ENCODE measurements at places on chromosomes 2 and 18.

- DNase-seq = no peak
These were observed 9.5 kb upstream of the KDSR start for GRCh38 chr18:63376538-63376937.

DNA sequence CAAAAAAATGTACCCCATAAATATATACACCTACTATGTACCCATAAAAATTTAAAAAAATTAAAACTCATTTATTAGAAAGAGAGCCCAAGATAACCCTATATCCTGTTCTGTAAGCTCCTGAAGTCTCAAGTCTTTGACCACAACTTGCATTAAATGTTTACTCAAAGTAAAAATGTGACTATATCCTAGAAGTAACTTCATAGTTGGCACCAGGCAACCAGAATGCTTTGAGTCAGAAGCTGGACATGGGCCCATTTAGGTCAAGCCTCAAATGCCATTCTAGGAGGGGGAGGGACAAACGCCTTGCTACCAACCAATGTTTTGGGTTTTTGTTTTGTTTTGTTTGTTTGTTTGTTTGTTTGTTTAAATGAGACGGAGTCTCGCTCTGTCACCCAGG is 9.3 kb upstream of the TBC1D8 start:
- no peak for DNase-seq

GRCh38 chr2:55419233-55419678 is 400 bp downstream of the CCDC88A start:
- no peak for DNase-seq

- no peak for DNase-seq
These were observed 89.2 kb downstream of the NFATC1 start for GRCh38 chr18:79484661-79485621.

DNA sequence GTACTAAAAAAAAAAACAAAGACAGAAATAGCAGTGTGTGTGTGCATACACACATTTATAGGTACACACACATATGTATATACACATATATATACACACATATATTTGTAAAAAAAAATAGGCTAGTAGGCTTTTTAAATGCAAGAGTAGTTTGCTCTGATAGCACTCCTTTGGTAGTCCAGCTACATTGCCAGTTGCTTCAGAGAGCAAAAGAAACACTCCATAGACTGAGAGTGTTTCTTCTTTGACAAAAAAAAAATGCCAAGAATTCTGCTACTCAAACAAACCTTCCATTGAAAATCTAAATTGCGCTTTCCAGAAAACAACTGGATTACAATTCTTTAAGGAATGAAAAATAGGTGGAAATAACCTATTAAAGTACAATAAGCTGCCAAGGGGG is 365.9 kb upstream of the GALNT5 start:
- no peak for DNase-seq

DNA sequence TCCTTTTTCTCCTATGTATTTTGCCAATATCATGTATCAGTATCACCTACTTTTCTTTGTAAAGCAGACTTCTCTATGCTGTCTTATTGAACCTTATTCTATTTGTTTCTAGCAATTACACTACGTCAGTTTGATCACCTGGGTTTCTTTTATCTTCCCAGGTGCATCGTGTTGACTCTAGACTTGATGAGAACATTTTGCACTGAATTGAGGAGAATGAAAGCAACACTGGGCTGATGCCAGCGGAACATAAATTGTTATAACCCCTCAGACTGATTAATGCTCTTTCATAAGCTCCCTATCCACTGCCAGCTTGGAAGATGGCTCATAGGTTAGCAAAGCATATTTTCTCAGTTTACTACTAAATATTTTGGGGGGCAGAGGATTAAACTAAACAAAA is 140.6 kb downstream of the EPHA4 start:
- DNase-seq = no peak

Data from stimulated activated CD8-positive, alpha-beta memory T cell treated with anti-CD3 and anti-CD28 coated beads, Interleukin-4, amount 100 ng/mL, for 1 hour (primary cell).